ENCODE measurements at places on chromosomes 7 and 10.

- DNase-seq: no peak
Observed at GRCh38 chr7:84697506-84697905, 489.4 kb downstream of the SEMA3D start.

GRCh38 chr10:103278537-103278823, 1.5 kb downstream of the INA start:
- DNase-seq: no peak

- DNase-seq: no peak
Observed at GRCh38 chr10:101611096-101611905, 23.2 kb downstream of the DPCD start.

- no peak for DNase-seq
Observed at GRCh38 chr10:109215291-109216075, 707.8 kb downstream of the XPNPEP1 start.

GRCh38 chr10:112195224-112195623, 11.7 kb upstream of the GPAM start:
- no peak for DNase-seq

GRCh38 chr10:43437141-43437870, 395 bp downstream of the ZNF487 start:
- DNase-seq: no peak

DNA sequence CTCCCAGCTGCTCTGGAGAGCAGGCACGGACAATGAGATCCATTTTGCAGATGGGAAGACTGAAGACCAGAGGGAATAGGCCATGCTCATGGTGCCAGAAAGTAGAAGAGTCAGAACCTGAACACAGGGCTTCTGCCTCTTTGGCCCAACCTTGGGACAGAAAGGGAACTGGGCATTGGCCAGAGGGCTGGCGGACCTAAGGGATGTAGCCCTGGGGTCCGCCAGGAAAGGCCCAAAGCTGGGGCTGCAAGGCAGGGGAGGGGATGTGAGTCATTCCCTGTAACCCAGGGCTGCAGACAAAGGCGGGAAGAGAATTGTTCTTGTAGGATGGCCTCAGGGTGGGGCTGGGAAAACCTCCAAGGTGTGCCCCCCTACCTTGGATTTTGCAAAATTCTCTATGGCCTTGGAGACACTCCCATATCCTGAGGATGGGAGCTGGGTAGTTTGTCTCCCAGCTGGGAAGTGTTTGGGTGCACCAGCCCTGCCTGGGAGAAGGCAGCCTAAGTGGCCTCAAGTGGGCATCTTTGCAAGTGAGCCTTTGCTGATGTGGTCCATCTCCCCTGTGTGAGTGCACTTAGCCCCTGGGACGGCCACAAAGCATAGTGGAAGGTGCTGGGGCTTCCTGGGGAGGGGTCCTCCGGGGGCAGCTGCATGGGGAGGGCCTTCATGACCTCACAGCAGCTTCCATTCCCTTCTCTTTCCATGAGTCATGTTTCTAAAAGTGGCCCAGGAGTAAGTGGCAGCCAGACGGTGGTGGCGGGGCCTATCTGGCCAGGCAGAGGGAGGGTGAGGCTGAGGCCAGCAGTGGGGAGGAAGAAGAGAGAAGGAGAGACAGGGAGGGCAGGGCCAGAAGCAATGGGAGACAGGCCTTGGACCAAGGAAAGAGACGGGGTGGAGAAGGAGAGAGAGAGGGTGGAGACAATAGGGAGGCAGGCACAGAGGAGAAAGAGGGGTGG, 9.2 kb downstream of the AQP1 start:
- DNase-seq: no peak

DNA sequence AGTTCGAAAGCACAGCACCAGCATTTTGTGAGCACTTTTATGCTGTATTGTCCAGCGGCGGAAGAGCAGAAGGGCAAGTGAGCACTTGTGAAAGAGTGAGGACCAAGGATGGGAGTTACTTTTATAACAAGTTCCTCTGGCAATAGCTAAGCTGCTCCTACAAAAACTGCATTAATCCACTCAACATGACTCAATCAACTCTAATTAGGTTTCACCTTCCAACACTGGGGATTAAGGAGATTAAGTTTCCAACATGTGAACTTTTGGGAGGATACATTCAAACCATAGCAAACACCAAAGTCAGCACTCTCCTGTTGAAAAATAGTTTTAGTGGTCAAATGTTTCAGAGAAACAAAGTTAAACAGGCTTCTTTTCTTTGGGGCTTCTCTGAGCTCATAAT, 844.5 kb downstream of the REEP3 start:
- no peak for DNase-seq

GRCh38 chr7:144738708-144739314, 97.0 kb downstream of the TPK1 start:
- DNase-seq: peak; percentile 22

GRCh38 chr10:13117841-13118783, 18.1 kb downstream of the OPTN start:
- DNase-seq: no peak

GRCh38 chr7:25386311-25386744, 158.0 kb upstream of the NPVF start:
- no peak for DNase-seq

- no peak for DNase-seq
Observed at GRCh38 chr10:7119325-7120015, 291.4 kb downstream of the SFMBT2 start.

DNA sequence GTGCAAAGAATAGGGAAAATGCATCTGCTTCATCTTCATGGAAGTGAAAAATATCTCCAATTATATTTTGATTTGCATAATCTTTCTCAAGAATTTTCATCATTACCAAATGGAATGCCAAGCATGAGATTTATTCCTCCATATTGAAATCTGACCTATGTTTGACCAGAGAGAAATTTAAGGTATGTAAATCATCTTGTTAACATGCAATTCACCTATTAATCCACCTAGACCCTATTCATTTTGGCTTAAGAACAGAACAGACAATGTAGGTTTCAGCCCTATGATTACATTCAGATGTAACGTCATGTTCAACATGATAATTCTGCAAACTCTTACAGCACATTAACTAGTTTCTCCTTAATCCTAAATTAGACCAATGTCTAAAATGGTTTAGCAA, 30.8 kb upstream of the TMEM140 start:
- no peak for DNase-seq

- no peak for DNase-seq
Observed at GRCh38 chr7:79988653-79989052, 146.0 kb upstream of the GNAI1 start.

DNA sequence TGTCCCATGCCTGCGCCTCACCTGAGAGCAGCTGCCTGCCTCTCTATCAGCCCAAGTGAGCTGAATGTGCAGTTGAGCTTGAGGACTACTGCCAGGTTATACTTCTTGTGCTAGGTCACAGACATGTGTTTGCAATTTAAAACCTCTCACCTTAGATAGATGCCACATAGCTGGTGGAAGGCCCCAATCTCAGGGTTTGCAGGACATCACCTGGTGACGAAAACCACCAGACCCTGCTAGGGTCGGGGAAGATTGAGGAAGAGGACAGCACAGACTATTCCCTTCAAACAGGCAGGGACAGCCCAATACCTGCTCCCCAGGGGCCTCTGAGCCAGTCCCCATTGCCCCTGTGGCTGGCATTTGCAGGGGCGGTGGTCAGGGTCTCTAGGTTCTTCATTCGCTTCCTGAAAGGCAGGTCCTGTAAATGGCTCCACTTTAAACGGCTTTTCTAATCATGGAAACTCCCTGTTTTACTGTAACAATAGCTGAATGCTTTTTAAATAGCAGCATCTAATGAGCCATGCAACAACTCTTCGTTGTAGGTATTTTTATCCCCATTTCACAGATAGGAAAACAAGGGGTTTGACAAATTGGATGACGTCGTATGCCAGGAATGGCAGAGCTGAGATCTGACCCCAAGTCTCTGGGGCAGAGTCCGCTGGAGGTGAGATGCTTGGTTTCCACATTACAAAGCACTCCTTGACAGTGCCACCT, 80.1 kb downstream of the EMX2 start:
- DNase-seq: no peak

DNA sequence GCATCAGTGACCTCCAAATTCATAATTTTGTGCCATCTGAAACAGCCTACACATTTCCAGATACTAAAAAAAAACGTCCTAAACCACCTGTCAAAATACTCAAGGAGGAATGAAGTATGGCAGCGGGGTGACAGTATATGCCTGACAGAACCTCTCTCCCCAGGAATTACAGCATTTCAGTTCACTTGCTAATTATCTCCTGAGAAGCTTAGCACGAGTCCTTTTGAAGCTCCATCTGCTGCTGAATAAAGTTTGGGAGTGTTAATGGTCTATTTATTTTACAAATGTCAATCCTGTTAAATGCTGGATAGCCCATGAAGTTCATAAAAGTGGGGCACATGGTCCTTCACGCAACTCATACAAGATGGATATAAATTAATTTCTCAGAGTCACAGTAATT, 29.4 kb upstream of the ANLN start:
- no peak for DNase-seq

GRCh38 chr10:110461088-110461487, 36.6 kb upstream of the DUSP5 start:
- DNase-seq: no peak

GRCh38 chr10:69345890-69346474, 67.7 kb downstream of the HK1 start:
- no peak for DNase-seq

DNA sequence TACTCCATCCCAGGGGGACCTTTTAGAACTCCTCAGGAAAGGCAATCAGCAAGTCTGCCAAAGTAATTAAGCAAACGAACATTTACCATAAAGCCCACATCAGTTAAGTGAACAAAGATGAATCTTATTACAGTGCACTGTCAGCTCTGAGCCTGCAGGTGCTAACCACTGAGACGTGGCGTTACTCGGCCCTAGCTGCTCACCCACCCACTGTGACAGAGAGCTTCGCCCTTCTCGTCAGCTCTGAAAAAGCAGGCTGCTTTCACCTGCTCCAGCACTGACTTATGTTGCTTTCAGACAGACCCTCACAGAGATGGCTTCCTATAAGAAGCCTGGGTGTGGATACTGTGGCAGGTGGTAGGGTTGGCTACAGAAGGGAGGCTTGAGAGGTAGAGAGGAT, 57.7 kb upstream of the KCNIP2 start:
- DNase-seq: no peak

DNA sequence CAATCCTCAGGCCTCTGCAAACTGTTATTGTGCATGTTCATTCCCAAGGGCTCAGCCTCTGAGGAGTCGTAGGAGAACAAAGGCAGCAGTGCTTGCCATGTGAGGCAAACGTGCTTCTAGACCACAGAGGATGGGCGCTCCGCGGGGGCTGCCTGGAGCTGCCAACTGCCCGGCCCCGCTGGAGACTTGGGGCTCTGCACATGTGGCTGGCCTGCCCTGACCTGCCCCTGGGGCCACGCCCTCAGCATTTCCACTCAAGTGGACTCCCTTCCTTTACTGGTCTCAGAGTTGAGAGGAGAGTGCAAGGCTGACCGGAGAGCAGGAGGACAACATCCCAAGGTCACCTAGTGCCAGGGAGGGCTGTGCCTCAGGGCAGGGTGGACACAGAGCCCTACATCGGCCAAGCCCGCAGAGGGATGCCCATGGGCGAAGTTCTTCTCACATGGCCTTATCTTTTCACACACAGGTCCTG, 222.3 kb upstream of the ZNF32 start:
- no peak for DNase-seq

GRCh38 chr7:151396328-151396970, 13.4 kb downstream of the WDR86 start:
- DNase-seq: no peak

DNA sequence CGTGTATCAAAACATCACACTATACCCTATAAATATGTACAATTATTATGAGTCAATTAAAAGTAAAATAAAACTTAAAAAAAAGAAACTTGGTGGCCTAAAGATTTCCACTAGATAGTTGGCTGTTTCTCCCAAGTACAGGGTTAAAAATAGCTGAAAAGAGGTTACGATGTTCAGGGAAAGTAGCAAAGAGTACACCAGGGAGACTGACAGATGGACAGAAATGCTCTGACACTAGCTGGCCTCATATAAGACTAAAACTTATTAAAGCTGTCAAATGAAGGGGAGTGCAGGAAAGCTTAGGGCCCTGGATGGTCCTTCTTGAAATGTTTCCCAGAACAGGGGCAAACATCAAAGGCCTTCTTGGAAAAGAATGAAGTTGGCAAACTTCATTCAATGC, 51.3 kb downstream of the TCAF1 start:
- no peak for DNase-seq

DNA sequence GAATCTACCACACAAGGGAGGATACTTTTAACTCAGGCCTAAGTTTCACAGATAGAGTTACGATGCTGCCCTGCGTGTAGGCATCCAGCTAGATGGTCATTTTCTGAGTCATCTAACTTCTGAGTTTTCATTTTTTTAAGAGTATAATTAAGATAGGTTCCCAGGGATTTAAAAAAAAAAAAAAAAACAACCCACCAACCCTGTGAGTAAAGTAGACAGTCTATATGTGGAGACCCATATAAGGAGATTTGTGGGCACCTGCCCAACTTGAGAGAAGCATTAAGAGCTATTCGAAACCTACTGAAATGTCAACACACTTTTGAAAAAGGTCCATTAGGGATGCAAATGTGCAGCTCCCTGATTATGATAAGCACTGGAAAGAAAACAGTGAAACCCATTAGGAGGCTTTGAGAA, 257.3 kb downstream of the TRIL start:
- DNase-seq: no peak

DNA sequence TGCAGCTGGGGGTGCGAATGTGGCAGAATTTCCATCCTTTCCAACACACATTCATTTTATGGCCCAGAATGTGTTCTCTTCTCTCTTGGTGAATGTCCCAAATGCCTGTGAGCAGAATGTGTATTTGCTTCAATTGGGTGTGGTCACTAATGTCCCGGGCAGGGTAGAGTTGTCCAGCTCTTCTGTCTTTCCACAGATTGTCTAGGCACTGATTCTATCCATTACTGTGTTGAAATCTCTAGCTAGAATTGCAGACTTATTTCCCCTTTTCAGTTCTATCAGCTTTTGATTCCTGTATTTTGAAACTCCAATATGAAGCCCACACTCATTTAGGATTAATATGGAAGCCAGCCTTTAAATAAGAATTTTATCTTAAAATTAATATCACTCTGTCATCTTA, 14.0 kb upstream of the AKR1E2 start:
- DNase-seq: no peak

- no peak for DNase-seq
Observed at GRCh38 chr7:158534598-158534997, 53.0 kb downstream of the PTPRN2 start.

GRCh38 chr10:11687779-11688447, 54.3 kb upstream of the ECHDC3 start:
- DNase-seq: no peak

DNA sequence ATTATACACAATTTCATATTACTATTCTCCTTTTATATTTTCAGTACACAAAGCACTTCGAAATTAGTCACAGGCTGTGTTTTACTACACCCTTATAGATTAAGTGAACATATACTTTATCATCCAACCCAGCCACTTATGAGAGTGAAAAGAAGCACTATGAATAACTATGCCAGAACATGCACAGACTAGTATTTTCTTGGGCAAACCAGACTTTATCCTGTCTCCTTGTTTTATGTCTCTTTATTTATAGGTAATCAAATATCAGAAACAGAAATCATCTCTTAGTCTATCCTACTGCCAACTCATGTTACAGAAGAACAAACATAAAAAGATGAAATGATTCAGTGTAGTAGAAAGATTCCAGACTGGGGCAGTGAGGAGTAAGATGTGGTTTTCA, 171.8 kb downstream of the GRM3 start:
- no peak for DNase-seq

GRCh38 chr7:136000288-136000913, 23.2 kb upstream of the MTPN start:
- DNase-seq: no peak

GRCh38 chr7:114922026-114922651, at the start of gene MDFIC:
TSS of gene MDFIC (plus strand) at chr7:114922094. CDS start at chr7:114923034, 940 bp downstream.
- DNase-seq: peak; percentile 46

- DNase-seq: no peak
Observed at GRCh38 chr7:151721694-151722093, 155.2 kb downstream of the PRKAG2 start.

- DNase-seq: no peak
Observed at GRCh38 chr7:7157887-7158271, 24.5 kb upstream of the C1GALT1 start.

Data from activated CD4-positive, alpha-beta T cell treated with anti-CD3 and anti-CD28 coated beads, Interleukin-2, amount 50 U/mL, for 24 hours (primary cell).